Stimulated activated CD8-positive, alpha-beta memory T cell treated with anti-CD3 and anti-CD28 coated beads, Interleukin-12 subunit alpha, Interleukin-12 subunit beta, amount 100 ng/mL, for 4 hours (primary cell): ENCODE measurements at places on chromosomes 11 and 22.

- DNase-seq: no peak
Observed at GRCh38 chr11:107777110-107777509, 65.3 kb upstream of the SLN start.

GRCh38 chr22:26907366-26907765, 250.0 kb downstream of the MIAT start:
- no peak for DNase-seq

- DNase-seq: no peak
Observed at GRCh38 chr11:102276362-102276761, 40.9 kb upstream of the BIRC3 start.

- DNase-seq: no peak
Observed at GRCh38 chr11:19176629-19177186, 25.1 kb downstream of the CSRP3 start.

- DNase-seq: no peak
Observed at GRCh38 chr22:44600207-44600785, 101.7 kb upstream of the PRR5 start.

DNA sequence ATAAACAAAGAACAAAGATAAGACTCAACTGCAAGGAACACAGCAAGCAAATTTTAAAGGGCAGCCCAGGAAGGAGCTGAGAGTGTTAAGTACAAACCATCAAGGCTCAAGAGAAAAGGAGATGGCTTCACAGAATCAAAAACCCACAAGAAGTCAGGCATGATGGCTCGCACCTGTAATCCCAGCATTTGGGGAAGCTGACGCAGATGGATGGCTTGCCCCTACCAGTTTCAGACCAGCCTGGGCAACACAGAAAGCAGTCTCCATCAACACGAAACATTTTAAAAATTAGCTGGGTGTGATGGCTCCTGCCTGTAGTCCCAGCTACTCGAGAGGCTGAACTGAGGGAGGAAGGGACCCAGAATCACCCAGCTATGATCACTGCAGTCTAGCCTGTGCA, 32.6 kb downstream of the MAPK1 start:
- DNase-seq: no peak

GRCh38 chr11:64227405-64227956, 1.4 kb downstream of the NUDT22 start:
- no peak for DNase-seq

DNA sequence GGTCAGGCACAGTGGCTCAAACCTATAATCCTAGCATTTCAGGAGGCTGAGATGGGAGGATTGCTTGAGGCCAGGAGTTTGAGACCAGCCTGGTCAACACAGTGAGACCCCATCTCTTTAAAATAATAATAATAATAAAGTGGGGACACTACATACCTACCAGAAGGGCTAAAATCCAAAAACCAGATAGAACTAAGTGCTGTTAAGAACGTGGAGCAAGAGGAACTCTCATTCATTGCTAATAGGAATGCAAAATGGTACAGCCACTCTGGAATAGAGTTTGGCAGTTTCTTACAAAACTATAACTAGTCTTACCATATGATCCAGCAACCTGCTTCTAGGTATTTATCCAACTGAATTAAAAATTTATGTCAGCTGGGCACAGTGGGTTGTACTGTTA, 9.6 kb downstream of the CKAP5 start:
- DNase-seq: no peak

DNA sequence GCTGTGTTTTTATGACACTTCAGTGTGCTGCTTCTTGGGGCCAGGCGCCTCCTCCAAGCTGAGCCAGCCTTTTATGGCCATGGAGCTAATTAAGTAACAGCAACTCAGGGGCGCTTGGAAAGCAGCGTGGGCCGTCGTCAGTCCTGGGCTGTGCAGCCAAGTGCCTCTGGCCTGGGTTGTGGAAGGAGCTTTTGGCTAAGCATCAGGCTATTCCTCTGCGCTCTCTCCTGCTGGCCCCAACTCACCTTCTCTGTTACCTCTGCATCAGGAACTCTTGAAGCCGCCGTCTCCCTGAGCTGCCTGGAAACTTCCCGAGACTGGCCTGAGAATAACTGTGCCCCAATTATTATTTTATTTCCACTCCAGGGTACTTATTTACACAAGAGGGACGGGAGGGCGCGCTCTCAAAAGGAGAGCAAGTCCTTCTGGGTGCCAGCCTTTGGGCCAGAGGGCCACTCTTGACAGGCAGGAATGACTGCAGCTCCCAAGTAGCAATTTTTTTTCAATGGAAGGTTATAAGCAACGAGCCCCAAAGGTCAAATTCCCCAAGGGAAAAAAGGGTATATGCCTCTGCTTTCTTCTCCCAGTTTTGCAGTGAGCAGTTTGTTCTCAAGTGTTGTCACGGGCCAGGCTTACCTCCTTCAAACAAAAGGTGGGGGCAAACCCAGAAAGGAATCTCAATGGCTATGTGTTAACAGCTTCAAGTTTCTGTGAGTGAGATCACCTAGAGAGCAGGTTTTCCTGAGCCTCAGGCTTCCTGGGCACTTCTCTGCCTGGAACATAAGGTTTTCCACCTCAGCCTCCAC, 38.5 kb upstream of the NAV2 start:
- DNase-seq: no peak

- DNase-seq: no peak
Observed at GRCh38 chr11:396948-397548, 3.0 kb downstream of the PKP3 start.

DNA sequence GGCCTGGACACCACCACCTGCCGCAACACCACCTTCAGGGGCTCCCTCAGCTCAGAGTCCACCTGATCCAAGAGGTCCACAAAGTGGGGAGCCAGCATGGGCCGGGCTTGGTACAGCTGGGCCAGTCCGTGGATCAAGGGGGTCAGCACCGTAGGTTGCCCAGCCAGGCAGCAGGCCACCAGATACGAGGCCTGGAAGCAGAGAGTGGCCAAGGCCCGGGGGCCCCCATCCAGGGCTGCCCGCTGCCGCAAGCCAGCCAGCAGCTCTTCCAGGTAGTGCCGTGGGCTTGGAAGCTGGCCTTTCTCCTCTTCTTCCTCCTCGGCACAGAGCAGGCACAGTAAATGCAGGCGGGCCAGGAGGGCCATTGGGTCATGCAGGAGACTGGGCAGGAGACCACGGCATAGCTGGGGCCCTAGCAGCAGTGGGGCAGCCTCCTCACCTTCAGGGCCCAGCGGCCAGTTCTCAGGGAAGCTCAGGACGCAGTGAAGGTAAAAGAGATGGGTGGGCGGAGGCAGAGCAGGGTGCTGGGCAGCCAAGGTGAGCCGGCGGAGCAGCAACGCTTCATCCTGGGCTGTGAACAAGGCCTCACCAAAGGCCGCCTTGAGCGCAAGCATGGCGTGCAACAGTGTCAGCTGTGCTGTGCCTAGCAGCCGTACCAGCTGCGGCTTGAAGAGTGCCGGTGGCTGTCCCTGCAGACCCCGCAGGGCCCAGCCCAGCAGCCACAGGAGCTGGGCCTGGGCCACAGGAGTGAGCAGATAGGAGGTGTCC, 1.7 kb downstream of the AP5B1 start:
- DNase-seq: no peak

GRCh38 chr22:29003975-29004646, 57.5 kb downstream of the C22orf31 start:
- DNase-seq: no peak

DNA sequence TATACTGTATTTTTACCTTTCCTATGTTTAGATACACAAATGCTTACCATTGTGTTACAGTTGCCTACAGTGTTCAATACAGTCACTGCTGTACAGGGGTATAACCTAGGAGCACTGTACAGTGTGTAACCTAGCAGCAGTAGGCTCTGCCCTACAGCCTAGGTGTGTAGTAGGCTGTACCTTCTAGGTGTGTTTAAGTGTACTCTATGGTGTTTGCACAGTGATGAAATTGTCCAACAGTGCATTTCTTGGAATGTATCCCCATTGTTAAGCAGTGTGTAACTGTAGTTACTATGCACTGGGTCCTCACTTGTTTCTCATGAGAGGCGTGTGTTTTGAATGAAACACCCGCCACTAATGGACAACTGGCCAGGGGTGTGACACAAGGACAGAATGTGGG, 269.0 kb downstream of the OPCML start:
- no peak for DNase-seq

GRCh38 chr22:27489178-27489675, 312.3 kb downstream of the MN1 start:
- no peak for DNase-seq

DNA sequence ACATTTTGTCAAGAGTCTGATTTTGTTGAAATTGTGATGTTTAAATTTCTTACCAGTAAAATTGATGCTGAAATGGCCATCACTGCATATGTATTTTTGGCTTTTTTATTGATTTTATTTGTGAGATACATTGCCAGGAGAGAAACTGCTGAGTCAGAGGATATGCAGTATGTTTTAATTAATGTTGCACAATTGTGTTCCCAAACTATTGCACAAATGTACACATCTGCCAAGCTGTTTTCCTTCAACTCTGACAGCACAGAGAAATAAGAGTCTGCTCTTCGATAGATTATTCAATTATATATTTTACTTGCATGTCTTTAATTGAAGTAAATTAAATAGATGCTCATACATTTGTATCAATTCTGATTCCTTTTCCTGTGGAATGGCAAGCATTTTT, 640.2 kb upstream of the LUZP2 start:
- DNase-seq: no peak

GRCh38 chr11:119293461-119293860, 23.5 kb downstream of the MCAM start:
- no peak for DNase-seq

GRCh38 chr22:25085930-25086901, 113.4 kb upstream of the CRYBB3 start:
- DNase-seq: no peak

DNA sequence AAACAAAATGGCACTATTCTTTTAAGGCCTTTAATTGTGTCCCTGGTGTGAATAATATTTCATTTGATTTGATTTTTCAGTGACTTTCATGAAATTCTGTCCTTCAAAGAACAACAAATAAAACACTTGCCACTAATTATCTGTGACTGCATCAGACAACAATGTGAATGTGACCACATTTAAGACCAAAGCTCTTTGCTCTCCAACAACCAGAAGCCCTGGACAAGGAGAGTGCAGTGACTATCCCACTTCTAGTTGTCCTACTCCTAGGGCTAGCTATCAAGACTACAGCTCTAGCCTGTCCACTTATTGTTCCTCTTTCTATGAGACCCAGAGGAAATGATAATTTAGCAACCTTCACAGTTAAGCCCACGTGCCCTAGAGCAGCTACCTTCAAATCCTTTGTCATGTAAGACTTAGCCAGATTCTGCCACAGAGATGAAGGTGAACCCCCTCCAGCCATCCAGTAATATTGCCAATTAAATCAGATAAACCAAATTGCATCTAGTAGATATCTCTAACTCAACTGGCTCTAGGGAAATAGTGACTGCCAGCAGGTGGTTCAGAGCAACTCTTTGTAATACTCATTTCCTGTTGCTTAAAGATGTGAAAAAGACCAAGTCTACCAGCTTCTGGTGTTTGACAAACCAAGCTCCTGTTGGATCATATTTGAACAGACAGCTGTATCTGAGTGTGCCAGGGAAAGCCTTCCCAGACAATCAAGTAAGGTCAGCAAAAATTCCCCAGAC, 142.6 kb upstream of the BLID start:
- no peak for DNase-seq

GRCh38 chr22:30519842-30520425, 14.4 kb upstream of the SEC14L4 start:
- DNase-seq: no peak

GRCh38 chr11:116334596-116334995, 438.2 kb downstream of the BUD13 start:
- DNase-seq: no peak

DNA sequence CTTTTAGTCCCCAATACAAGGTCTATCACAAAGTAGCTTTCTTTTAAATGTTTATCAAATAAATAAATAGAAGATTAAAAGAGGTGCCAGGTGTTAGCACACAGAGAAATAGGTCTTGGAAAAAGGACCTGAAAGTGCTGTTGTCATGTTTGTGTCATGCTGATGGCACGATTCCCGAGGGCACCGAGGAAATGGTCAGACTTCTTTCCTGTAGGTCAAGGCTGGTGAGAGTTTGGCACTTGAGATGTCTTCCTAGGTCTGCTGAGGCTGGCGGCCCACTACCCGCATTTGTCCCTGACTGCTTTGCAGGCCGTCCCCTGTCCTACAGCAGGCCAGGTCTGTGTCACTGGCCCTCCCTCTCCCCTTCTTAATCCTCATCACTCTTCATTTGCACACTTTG, 112.1 kb downstream of the ATXN10 start:
- no peak for DNase-seq

DNA sequence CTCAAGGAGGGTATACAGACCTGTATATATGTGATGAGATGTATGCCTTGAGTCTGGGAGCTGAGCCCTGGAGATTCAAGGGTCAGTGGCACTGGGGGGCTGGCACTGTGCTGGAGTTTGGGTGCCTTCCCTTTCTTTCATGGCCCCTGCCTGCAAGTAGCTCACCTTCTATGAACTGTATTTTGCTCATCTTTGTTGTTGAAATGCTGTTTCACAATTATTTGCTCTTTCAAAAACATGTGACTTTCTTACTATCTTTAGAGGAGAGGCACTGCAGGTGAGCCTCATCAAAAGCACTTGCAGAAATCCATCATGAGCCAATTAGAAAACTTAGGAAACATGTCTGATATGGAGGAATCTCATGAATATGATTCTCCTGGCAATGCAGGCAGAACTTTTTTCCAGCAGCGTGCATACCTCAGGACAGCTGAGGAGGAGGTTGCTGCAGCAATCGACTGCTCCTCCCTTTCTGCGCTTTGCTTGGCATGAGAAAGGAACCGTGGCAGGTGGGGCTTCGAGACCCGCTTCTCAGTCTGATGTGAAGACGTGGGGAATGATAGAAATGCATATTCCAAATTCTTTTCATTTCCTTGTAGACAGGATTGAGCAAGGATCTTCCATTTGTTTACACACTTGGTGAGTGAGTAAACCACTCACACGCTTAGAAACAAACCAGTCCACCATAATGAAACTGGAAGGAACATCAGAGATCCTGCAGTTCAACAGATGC, 178.4 kb upstream of the E2F8 start:
- no peak for DNase-seq

- peak; percentile 46 for DNase-seq
Observed at GRCh38 chr22:23180301-23180892, at the start of gene BCR. BCR (plus strand) TSS chr22:23180509; CDS start chr22:23180961, 452 bp downstream.

GRCh38 chr11:32809313-32809712, 14.9 kb upstream of the CCDC73 start:
- no peak for DNase-seq

- no peak for DNase-seq
Observed at GRCh38 chr11:34154059-34154875, 48.8 kb downstream of the NAT10 start.

DNA sequence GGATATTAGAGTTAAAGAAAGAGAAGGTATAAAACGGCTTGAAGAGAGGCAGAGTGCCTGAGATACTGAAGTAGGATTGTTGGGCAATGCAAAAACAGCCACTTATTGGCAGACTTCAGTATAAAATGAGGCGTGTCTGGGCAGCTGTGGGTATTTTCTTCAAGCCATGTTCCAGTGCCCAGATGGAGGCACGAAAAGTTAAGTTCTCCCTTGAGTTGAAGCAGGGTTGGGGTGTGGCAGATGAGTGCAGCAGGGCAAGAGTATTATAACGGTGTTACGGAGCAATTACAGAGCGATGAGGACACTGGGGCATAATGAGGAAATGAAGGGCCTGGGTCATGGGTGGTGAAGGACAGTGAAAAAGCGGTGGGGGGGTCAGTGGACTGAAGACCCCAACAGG, 73.7 kb upstream of the CREB3L1 start:
- DNase-seq: no peak

GRCh38 chr11:71204294-71204693, 48.1 kb downstream of the SHANK2 start:
- no peak for DNase-seq

- DNase-seq: no peak
Observed at GRCh38 chr22:23682827-23683355, 7.9 kb upstream of the RGL4 start.

GRCh38 chr11:60797846-60798630, 12.9 kb downstream of the MS4A10 start:
- DNase-seq: no peak

GRCh38 chr11:66698491-66698890, 20.8 kb upstream of the RBM4B start:
- DNase-seq: no peak
